ENCODE measurements at places on chromosomes 11 and 22.

DNA sequence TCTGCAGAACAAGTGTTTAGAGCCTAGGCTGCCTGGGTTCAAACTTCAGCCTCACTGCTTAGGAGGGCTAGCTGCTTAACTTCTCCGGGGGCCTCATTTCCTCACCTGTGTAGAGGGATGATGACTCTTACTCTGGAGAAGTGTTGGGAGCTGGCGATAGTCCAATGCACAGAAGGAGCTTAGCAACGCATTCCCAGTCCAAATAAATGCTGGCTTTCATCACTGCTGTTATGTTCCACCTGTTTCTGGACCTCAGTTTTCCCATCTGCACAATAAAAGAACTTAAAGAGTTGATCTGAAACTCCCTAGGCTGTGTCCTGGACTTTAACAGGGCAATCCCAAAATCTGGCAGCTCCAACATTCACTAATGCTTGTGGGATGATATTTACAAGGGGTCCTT lies 337.8 kb downstream of the MIAT start:
- DNase-seq: no peak

DNA sequence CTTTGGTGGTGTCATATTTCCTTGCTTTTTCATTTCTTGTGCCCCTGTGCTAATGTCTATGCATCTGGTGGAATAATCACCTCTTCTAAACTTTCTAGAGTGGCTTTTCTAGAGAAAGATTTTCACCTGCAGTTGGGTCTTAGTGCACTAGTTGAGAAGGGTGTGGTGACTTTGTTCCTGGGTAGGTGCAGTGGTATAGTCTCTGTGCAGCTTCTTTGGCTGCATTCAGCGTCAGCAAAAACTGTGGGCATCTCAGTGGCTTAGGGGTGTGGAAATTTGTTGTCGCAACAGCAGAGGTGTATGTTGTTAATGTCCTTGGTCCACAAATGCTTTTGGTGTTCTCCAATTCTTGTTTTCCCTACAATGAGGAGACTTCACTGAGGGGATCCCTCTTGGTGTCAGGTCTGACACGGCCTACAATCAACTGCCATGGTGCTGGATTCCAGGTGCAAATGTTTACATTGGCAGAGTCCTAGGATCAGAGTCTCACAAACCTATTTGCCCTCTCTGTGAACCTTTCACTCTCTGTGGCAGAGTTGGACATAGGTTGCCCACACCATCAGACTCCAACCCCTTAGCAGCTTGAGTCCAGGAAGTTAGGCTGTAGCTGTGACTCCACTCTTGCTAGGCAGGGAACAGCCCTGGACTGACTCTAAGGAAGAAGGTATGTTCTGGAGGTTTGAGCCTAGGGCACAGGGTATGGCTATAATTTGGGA lies 48.8 kb downstream of the GDPD4 start:
- DNase-seq: no peak

DNA sequence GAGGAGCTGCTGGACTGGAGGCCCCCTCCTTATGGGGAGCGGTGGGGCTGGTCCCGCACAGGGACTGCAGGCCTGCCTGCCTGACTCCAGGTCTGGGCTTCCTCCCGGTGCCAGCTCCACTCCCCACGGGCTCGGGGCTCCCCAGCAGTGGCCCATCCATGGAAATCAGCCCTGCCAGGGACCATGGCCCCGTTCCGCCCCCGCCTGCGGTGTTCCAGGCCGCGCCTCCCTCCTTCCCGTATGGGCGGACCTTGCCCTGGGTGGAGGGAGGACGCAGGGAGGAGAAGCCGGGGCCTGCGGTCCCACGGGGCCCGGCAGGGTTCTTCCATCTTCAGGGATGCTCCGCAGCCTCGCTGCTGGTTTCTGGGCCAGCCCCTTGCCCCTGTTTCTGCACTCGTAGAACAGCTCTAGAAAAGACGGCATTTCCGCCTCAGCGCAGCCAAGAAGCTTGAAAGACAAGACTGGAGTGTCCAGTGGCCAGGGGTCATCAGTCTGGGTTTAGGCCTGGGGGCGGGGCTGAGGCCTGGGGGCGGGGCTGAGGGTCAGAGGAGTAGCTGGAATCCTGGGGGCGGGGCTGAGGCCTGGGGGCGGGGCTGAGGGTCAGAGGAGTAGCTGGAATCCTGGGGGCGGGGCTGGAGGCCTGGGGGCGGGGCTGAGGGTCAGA lies 1330.6 kb downstream of the BRD1 start:
- no peak for DNase-seq

GRCh38 chr22:24054356-24054755 lies 43.3 kb downstream of the CABIN1 start:
- no peak for DNase-seq

DNA sequence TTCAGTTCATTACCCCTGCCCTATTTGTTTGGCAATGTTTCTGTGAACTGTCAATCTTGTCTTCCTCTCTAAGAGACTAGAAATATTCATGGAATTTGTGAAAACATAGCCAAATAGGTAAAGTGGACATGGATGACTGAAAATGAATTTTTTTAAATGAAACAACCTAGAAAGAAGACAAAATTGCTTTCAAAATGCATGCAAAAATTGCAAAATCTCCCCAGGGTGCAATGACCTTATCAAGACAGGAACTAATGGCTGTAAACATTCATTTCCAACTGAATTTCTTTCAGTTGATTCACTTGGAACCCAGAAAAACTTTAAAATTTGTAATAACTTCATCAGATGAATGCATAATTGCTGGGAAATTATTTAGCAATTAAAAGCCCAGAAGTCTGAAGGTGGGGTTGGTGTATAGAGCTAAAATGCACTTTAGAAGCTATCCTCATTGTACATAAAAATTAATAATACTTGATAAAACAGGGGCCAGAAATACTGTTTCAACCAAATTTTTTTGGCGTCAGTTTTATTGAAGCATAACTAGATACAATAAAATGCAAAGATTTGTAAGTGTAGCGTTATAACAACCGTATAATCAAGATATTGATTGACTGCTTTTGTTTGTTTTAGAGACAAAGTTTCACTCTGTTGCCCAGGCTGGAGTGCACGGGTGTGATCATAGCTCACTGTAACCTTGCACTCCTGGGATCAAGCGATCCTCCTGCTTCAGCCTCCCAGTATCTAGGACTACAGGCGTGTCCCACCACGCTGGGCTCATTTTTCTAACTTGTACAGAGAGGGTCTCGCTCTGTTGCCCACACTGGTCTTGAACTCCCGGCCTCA lies 27.6 kb upstream of the SLC35C1 start:
- no peak for DNase-seq

- DNase-seq: no peak
Observed at GRCh38 chr22:31045900-31046538, 35.1 kb upstream of the SMTN start.

DNA sequence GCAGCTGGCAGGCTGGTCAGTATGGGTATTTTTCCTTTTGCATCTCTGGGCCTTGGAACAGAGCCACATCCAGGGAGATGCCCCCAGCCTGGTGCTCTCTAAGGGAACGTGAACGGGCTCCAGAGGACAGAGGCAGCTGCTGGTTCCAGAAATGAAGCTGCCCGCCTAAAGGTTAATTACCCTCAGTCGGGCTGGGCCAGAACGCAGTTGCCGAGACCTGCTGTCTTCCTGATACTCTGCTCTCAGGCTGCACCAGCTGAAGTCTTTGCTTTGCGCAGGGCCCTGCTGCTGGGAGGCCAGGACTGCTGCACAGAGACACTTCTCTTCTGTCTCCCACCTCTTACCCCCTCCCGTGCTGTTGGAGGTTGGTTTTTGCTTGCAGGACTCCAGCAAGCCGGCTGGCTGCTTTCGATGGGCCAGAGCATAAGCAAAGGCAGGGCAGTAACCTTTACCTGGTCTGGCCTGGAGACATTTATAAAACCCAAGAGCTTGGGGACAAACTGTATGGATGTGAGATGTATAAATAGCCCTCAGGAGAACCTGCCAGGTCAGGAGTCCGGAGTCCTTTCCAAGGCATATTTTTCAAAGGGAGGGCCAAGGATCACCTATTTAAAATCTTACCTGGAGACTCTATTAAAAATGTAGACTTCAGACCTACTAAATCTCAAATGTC lies 197.1 kb downstream of the GRIK4 start:
- DNase-seq: no peak

DNA sequence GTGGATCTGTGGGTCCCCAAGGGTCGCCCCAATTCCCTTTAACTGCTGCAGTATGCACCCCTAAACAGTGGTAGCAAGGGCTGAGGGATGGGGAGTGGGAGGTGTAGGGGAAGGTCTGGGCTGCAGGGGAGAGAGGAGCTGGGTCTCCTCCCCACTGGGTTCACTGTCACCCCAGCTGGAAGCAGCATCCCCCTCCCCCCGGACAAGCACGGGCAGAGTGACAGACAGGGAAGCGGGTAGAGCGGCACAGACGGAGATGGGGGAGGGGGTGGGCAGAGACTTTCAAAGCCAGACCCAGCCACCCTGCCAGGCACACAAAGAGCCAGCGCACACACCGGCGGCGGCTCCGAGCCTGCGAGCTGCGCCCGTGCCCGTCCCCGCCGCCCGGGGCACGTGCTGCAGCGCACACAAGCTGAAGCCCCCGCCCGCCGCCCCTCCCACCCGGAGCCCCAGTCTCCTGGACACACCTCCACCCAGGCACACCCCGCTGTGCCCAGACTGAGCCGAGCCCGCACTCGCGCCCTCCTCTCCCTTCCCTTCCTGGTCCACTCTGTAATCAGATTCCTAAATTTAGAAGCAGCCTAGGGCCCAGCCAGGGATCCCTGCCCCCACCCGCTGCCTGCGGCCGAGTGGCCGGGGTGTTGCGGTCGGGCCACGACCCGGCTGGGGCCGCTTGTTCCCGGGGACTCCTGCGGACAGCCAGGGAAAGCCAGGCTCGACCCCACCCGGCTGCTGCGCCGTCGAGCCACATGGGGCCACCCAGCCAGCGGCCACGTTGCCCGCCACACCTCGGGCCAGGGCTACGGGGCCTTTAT lies 935 bp upstream of the RCOR2 start:
- DNase-seq: no peak
